Hematopoietic multipotent progenitor cell treated with erythropoietin and hydrocortisone succinate and interleukin-3 and kit ligand, for 8 days (in vitro differentiated cells): ENCODE measurements at places on chromosomes 11 and 22.

- DNase-seq = no peak
Measured at GRCh38 chr11:73288192-73288872, 16.2 kb downstream of the P2RY6 start.

GRCh38 chr11:129265125-129265788 lies 73.1 kb upstream of the ARHGAP32 start:
- DNase-seq = no peak

- DNase-seq = no peak
Measured at GRCh38 chr11:84012171-84012826, 726.1 kb upstream of the CCDC90B start.

DNA sequence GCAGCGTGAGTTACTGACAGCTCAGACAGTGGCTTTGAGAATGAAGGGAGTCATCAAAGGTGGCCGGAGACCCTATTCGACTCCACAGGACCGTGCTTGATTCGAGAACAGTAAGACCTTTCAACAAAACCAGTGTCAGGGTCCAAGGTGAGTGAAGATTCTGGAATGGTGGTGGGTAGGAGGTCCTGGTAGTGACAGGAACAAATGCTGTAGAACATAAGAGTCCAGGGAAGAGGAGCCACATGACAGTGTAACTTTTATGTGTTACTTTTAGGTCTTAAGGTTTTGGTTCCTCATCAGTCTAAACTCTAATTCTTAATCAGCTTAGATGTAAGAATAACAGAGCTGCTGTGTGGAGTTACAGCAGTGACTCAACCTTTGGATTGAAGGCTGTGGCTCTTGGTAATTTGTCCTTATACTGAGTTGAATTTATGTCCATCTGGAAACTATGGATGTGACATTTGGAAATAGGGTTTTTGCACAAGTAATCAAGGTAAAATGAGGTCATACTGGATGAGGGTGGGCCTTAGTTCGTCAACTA lies 1.8 kb downstream of the TBC1D22A start:
- no peak for DNase-seq
